NCI-H774 (cell line): ENCODE measurements at places on chromosomes 2 and 18.

DNA sequence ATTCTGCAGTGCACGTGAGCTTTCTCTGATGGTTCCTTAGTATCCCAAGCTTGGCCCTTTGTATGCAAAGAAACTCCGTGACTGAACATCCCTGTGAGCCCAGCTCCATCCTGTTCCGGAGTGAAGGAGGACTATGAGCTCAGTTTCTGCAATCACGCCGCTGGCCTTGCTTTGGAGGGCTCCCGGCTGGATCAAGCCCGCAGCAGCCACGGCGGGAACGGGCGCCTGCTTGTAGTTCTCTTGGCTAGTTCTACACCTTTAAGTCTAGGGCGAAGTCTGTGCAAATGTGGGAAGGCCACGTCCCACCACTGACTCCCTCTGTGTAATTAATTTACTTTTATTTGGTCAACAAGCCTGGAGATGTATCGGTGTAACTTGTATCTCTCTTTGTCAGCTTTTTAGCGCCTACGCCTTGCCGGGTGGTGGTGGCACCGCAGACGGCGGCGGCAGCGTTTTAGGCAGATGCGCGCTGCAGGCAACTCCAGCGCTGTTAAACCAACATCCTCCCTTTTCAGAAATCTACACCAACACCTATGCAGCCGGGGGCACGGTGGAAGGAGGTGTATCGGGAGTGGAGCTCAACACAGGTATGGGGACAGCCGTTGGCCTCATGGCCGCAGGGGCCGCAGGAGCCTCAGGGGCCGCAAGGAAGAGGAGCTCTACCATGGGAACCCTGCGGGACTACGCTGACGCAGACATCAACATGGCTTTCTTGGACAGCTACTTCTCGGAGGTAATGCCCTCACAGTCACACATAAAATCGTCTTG lies 34.3 kb downstream of the DSG4 start:
- DNase-seq = no peak

GRCh38 chr2:61878761-61879160 lies 9.7 kb downstream of the CCT4 start:
- no peak for DNase-seq

DNA sequence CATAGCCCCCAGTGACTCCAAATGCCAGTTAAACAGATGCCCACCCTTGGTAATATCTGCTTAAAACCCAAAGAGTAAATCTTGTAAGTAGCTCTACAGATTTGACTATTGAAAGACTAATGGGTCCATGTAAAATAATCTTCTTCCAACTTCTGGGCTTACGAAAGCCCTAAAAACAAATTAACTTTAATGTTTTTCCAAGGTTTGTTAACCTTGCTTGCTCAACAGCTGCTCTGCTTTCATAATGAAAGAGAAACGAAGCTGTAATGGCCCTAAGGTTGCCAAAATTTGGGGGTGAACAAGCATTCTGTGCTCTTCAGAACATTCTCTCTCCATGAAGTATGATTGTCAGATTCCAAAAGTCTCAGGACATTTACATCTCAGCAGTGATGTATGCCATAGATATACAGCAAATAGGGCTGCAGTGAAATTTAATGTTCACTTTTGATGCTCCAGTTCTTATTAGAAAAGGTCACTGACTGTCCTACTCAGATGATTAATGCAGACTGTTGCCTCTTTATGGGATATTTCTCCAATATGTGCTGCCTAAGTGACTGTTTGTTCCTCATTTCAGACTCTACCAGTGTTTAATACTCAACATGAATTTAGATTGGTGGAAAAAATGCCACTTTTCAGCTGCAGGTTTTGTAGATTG lies 436.3 kb upstream of the CHST9 start:
- DNase-seq = no peak

DNA sequence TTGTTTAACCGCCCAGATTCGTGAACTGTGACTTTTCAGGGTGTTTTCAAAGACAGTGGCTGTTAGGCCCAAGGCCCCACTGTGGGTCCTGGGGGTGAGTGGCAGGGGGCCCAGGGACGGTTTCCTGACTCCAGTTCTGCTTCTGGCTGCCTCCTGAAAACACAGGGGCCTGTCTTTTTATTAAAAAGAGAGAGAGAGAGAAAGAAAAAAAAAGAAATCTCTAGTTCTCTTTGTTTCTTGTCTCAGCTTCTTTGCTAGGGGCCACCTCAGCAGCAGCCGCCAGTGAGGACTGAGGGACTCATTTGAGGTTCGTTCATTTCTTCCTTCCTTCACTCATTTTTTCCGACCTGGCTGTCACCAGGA lies 15.4 kb upstream of the E2F6 start:
- DNase-seq = no peak

DNA sequence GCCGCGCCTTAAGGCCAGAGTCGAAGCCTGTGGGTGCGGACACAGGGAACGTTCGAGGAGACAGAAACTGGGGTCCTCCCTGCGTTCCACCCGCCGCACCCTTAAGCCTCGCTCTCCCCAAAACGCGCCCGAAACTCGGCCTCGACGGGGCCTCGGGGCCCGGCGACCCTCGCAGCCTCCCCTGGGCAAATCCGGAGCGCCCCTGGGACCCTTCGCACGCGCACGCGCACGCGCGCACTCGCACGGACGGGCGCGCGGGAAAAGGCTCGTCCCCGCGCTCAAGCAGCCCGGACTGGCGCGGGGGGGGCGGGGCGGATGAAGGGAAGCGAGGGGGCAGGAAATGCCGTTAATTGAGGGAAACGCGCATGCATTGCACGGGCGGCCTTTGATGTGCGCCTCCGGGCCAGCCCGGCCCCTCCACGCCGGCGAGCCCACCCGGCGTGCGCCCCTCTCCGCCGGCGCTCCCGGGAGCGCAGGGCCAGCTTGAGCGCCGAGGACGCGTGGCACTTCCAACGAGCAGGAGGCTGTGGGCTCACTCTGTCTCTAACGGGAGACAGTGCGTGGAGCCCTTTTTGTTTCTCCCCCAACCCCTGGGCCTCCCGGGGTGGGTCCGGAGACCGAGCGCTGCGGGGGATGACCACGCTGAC lies 5.4 kb upstream of the SALL3 start:
- DNase-seq = no peak
